ENCODE measurements at places on chromosomes 3 and 15.

DNA sequence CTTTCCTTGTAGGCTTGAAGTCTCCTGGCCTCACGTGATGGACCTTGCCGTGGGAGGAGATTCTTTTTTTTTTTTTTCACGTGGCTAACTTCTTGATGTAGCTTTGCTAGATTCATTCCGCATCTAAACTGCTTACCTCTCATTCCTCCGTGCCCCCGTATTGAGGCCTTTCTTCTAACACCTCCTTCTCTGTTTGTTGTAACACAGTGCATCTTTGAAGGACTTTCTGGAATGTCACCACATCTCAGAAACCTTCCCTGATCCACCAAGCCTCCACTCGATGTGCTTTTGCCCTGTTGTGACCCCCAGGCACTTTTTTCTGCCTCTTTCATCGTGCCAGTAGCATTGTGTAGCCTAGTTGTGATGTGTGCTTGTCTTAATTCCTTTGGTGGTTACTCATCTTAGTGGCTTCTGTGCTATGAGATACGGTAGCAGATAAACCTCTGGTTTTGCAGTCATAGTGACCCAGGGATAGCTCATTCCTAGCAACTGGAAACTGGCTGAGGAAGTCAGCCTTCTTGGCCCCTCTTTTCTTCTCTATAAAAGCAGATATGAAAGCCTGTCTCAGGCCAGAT, 1.6 kb upstream of the BNC1 start:
- DNase-seq, result no peak

DNA sequence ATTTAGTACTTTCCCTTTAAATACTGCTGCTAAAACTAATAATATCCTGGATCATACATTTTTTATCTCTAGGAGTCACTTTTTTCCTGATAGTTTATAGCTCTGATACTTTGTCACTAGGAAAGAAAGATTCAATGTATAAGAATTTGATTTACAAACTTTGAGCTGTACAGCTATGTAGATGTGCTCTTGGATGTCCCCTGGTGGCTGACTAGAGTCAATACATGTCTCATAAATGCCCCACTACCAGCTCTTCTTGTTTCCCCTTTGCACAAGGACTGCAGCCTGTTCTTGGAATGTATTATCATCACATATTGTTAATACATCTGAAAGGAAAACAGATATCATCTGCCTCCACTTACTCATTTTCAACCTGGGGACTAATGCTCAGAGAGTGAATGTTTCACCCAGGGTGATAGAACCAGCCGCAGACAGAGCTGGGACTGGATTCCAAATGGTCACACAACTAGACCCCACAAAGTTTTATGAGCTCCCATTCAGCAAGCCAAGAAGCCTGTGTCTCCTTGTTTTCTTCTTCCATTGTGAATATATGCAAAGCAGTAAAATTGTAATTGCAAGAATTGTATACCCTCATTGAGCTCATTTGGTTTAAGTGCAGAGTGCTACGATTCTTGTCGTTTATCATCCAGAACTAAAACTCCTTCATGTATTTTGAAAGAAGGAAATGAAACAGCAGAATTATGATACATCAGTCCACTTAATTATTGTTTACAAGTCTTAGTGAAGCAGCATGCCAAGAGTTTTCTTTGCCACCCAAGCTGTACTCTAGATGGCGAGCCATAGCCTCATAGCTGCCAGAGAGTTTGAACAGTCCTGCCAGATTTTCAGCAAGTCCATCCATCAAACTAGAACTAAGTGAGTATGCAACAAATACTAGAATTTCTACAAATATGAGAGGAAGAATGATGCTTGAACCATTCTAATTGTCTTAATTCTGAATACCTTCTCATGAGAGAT, 261.6 kb upstream of the LMCD1 start:
- no peak for DNase-seq

- no peak for DNase-seq
These were observed 183.6 kb downstream of the POLQ start for GRCh38 chr3:121362035-121362734.

DNA sequence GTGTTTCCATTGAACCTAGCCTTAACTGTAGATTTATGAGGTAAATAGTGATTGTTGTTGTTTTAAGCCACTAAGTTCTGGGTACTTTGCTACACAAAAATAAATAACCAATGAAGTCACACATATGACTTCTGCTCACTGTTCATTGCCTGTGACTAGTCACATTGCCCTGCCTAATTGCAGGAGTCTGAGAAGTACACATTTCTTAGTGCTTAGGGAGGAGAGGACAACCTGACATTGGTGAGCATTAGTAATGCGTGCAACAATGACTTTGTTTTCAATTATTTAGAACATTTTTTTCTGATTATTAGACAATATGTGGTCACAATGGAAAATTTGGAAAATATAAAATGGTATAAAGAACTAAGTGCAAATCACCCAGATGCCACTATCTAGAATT, 133.2 kb upstream of the DAZL start:
- no peak for DNase-seq

- no peak for DNase-seq
These were observed 230.2 kb upstream of the EIF1B start for GRCh38 chr3:40079203-40079846.

- no peak for DNase-seq
These were observed 136.0 kb upstream of the CFAP20DC start for GRCh38 chr3:59185591-59186369.

GRCh38 chr3:61311044-61311443, 59.8 kb upstream of the FHIT start:
- DNase-seq, result no peak

- DNase-seq, result no peak
These were observed 2.7 kb upstream of the DMXL2 start for GRCh38 chr15:51625236-51625635.
